Osteocyte (in vitro differentiated cells): ENCODE measurements at places on chromosomes 7 and 10. TPM values are rescaled to one million over a fixed set of nuclear protein-coding genes. Genes with fewer than 3 reads are reported as not detected.

DNA sequence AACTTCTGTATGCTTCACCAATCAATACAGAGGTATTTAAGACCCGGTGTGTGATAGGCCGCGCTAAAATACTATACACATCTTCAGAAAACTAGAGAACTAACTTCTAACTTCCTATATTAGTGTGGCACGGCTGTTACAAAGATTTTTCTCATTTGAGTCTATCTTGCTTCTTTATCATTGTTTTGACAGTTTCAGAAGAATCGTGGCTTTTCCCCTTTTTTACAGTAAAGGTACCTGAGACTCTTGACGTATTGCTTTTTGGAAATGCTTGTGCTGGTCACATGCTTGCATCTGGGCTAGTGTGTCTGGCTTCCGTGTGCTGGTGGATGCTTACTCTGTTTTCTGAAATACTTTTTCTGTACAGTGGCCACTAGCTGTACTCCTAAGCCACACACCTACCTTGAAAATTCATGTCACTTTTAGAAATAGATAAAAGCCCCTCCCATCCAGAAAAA, 12.7 kb downstream of the IKZF1 start:
- no peak overlapping the region for H3K4me3 ChIP-seq
- DNase-seq = no peak
- H3K36me3 ChIP-seq = no peaks in the 10 kb centered on the region

GRCh38 chr7:12094365-12094921, 116.7 kb upstream of the TMEM106B start:
- no peak overlapping the region for H3K4me3 ChIP-seq
- no peaks in the 10 kb centered on the region for H3K36me3 ChIP-seq
- no peaks in the 10 kb centered on the region for H3K4me1 ChIP-seq
- no peak for DNase-seq
- H3K27me3 ChIP-seq = peaks cover 7% of the 10 kb centered on the region

DNA sequence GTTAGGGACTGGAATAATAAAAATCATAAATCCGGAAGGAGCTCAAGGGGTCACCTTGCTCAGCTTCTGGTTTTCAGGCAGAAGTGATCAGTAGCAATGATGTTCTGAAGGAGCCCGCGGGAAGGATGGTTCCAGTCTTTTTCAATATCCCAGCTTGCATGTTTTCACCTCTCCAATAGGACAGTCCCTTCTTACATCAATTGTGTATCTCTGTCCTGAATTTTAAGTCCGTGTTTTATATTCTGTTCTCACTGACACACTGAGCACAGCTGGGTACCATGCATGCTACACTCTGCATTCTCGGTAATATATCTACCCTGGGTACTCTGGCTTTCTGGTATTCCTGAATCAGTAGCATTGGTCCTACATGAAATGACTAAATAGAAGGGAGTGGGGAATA, 55.2 kb upstream of the SLC35B4 start:
- H3K4me1 ChIP-seq = no peaks in the 10 kb centered on the region
- DNase-seq = no peak
- no peak overlapping the region for H3K4me3 ChIP-seq
- peaks cover 22% of the 10 kb centered on the region for H3K27me3 ChIP-seq
- no peaks in the 10 kb centered on the region for H3K36me3 ChIP-seq

- H3K27ac ChIP-seq = no peak overlapping the region
- peaks cover 15% of the 10 kb centered on the region for H3K4me1 ChIP-seq
- no peaks in the 10 kb centered on the region for H3K27me3 ChIP-seq
- H3K36me3 ChIP-seq = peaks cover 2% of the 10 kb centered on the region
- DNase-seq = no peak
These were observed 180.8 kb downstream of the MAD1L1 start for GRCh38 chr7:2051707-2052656.

GRCh38 chr10:31399171-31399570, 80.2 kb downstream of the ZEB1 start:
- no peak overlapping the region for H3K4me3 ChIP-seq
- peaks cover 11% of the 10 kb centered on the region for H3K36me3 ChIP-seq
- H3K4me1 ChIP-seq = peaks cover 18% of the 10 kb centered on the region
- no peak for DNase-seq
- no peak overlapping the region for H3K27ac ChIP-seq

The MMP21 gene
- 0.18 TPM in 1 of 2 replicates, not detected in the other for total RNA-seq
